Stimulated activated CD4-positive, alpha-beta T cell treated with anti-CD3 and anti-CD28 coated beads, TNF-alpha, amount 100 ng/mL, for 48 hours (primary cell): ENCODE measurements at places on chromosomes 3 and 15.

GRCh38 chr15:63243776-63244175 is 33.6 kb upstream of the APH1B start:
- DNase-seq: no peak

DNA sequence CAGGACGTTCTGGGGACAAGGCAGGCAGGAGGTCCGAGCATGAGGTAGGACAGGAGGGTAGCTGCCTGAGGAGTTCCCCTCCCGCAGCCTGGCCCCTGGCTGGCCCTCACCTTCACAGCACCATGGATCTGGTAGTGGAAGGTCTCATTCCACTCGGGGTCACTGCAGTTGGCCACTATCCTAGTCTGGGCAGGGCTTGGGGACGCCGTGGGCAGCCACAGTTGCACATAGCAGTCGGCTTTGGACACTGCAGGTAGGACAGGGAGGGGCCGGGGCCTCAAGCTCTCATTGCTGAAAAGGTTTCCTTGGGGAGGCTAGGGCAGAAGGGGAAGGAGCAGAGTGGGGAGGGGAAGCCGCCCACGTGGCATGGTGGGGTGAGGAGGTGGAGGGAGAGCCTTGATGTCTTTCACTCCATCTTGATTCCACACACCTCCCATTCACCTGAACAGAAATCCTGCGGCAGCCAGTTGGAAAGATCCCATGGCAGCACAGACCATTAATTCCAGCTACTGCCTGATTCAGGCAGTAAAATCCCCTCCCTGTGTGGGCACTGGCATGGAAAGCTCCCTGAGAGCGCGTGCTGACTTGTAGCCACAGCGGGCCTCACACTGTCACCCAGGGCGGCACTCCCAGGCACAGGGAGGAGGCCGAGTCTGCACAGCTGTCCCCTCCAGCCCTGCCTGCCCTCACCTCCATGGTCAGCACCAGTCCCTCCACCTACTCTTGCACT is 2.1 kb downstream of the PLA2G4F start:
- no peak for DNase-seq

DNA sequence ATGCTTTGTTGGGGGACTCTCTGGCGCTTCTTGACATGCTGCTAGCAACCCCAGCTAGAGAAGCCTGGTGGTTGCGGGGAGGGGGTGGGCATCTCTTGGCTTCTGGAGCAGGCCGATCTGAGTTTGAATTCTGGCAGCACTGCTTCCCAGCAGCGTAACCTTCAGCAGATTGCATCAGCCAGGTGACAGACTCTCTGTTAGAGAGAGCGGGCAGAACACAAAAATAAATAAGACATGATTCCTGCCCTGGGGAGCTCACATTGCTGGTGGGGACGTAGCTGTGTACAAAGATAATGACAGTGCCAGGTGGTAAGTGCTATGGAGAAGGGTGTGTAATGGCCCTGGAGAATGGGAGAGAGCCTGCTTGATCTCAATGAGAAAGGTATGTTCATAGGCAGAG is 87.4 kb downstream of the THSD4 start:
- no peak for DNase-seq

DNA sequence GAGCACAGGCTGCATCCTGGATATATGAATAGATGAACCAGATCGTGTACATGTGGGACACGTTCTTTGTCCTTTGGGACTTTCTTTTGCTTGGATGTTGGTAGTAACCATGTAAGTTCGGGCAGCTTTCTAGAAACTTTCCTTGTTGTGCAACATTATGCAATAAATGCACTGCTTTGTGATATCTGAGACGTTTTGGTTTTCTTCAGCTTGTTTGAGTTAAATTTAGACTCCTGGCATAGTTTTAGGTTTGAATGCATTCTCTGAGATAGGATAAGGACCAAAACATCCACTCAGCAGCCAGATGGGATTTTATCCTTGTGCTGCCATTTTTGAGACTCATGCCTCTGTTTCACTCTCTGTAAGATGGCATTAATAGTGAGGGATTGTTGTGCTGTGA is 158.9 kb downstream of the IGF1R start:
- DNase-seq: no peak

DNA sequence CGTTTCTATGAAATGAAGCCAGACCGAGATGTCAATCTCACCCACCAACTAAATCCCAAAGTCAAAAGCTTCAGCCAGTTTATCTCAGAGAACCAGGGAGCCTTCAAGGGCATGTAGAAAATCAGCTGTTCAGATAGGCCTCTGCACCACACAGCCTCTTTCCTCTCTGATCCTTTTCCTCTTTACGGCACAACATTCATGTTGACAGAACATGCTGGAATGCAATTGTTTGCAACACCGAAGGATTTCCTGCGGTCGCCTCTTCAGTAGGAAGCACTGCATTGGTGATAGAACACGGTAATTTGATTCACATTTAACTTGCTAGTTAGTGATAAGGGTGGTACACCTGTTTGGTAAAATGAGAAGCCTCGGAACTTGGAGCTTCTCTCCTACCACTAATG is 41.9 kb upstream of the TRA2B start:
- DNase-seq: no peak

DNA sequence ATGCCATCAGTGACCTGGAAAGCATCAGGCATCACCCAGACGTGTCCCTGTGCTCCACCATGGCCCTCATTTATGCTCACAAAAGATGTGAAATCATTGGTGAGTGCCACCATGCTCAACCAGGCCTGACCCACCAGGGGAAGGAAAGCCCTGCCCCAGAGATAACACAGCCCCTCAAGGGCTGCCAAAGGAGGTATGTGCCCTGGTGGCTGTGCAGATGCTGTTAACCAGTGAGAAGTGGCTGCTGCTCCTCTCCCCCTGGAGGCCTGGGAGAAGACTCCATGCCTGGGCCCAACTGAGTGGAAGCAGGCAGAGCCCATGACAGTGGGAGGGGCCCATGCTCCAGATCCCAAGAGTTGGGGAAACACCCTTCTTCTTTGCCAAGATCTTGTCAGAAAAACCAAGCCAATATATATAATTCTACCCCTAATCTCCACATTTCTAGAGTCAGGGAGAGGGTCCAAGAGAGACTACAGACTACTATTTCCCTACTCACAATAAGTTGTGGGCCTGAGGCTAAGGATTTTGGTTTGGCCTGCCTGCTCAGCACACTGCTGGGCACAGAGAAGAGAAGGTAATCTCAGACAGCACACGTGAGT is 2.7 kb downstream of the TTC21A start:
- DNase-seq: no peak

DNA sequence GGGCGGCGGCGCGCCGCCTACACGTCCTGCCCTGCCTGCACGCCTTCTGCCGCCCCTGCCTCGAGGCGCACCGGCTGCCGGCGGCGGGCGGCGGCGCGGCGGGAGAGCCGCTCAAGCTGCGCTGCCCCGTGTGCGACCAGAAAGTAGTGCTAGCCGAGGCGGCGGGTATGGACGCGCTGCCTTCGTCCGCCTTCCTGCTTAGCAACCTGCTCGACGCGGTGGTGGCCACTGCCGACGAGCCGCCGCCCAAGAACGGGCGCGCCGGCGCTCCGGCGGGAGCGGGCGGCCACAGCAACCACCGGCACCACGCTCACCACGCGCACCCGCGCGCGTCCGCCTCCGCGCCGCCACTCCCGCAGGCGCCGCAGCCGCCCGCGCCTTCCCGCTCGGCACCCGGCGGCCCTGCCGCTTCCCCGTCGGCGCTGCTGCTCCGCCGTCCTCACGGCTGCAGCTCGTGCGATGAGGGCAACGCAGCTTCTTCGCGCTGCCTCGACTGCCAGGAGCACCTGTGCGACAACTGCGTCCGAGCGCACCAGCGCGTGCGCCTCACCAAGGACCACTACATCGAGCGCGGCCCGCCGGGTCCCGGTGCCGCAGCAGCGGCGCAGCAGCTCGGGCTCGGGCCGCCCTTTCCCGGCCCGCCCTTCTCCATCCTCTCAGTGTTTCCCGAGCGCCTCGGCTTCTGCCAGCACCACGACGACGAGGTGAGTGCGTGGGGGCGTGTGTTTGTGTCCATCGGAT is 602 bp downstream of the TRIM71 start:
- no peak for DNase-seq

DNA sequence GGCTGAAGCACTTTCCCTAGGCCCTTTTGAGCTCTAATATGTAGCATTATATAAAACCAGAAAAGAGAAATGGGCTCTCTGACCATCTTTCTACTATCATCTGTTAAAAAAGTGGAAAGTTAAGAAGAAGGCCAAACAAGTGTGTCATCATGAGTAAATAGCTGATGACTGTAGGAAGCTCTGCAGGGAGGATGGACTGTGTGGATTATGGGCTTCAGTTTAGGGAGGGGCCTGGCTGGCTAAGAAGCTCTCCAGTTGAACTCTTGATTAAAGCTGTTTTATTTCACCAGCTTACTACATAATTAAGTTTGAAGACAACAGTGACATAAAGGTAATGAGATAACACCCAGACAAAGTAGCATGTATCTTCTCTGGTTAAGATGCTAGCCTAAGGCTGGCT is 30.6 kb downstream of the INTS14 start:
- DNase-seq: no peak

DNA sequence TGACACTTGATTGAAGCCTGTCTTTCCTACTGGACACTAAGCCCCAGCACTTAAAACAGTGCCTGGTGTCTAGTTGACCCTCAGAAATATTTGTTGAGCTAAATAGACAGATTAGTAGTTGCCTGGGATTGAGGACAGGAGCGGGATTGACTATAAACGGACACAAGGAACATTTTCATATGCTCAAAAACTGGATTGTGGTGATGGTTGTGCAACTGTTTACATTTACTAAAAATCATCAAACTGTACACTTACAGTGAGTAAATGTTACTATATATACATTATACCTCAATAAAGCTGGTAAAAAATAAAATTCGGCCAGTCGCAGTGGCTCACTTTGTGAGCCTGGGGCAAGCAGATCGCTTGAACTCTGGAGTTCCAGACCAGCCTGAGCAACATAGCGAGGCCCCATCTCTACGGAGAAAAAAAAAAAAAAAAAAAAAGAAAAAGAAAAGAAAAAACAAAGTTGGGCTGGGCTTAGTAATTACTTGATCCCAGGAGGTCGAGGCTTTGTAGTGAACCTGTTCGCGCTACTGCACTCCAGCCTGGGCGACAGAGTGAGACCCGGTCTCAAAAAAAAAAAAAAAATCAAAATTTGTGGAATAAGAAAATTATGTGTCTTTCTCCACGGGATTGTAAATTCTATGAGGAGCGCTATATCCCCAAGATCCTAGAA is 632 bp upstream of the IDH3A start:
- DNase-seq: no peak

DNA sequence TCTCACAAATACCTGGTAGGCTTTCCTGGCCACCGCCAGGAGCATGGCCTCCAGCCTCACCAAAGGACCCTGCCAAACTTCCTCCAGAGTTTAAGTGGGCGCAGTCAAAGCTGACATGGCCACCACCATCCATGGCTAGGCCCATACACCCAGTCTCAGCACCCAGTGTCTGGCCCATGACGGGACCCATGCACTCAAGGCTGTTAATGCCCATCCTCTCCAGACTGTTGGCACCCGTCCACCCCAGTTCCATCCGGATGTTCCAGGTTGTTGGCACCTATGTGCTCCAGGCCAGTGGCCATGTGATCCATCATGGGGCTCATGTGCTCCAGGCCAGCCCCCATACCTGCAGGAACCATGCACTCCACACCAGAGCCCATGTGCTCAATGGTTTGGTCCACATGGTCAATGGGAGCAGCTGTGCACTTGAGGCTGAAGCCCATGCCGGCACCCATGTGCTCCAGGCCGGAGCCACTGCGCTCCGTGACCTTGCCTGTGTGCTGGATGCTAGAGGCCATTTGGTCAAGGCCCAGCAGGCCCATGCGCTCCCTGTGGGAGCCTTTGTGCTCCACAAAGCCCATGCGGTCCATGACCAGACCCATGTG is 20.4 kb downstream of the CTDSPL2 start:
- DNase-seq: no peak

- DNase-seq: peak; percentile 76
These were observed 748 bp downstream of the CCNL1 start for GRCh38 chr3:157159037-157159761.

DNA sequence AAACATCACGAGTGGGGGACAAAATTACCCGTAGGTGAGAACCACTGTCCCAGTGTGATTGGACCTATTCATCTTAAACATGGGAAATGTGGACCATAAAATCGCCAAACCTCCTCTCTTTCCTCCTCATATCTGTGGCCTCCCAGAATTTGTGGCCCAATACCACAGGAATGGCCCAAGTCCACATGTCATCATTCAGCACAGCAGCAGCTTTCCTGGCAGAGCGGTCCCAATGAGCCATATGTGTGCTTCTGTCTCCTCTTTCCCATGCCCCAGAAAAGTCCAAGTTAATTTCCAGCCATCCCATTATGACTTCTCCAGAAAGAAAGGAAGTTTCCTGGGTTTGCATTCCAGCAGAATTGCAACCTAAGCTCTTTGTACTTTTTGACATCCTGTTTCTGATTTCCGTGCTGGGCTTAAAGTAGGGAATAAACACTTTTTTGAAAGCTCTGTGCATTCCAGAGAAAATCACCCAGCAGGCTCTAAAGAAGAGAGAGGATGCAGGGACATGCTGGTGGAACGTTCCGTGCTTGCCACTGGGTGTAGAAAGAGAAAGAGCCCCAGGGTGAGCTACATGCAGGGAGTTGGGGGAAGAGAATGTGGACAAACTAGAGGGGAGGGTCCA is 259.4 kb upstream of the PROK2 start:
- DNase-seq: no peak

- DNase-seq: no peak
These were observed 229.2 kb upstream of the CHRM5 start for GRCh38 chr15:33738941-33739664.

DNA sequence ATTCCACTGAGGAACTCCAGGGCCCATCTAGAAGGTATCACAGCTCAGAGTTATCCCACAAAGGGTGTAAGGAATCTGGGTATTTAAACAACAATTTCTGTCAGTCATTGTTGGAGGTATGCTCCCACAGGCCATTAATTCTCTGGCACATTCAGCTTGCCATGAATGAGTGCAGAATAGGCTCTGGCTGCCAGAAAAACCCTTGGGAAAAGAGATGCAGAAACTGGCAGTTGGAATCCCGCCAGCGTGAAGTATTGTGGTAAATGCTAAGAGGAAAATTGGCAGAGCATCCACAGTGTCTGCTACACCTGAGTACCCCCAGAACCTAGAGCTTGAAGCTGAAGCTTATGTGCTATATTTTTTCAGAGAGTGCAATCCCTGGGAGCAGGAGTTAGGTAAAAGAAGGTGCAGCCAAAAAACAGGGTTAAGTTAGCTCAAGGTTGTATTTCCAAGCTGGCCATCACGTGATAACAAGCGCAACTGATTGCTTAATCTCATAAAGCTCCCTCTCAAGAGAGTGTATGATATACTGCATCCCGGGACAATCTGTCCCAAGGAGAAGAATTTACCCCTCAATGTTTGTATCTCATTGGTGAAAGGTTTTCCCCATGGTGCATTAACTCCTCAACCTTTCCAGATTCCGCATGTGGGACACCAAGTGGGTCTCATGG is 94.2 kb upstream of the ACP3 start:
- no peak for DNase-seq

- DNase-seq: peak; percentile 69
These were observed 241.7 kb upstream of the ICE2 start for GRCh38 chr15:60720493-60721256.

DNA sequence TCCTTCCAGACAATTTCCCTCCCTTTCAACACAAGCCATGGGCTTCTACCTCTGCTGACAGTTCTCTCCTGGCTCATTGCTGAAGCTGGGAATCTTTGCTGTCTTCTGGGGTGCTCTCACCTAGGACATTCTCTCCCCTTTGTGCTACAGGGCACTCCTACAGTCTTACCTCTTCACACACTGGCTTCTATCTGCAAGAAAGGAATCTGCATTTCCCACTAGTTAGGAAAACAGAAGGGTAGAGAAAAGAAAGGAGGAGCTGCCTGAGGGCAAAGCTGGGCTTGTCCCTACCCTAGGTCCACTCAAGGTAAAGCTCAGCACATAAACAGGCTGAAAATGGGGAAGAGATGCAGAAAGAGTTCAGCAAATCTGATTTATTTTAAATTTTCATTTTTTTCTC is 5.6 kb upstream of the ARGFX start:
- no peak for DNase-seq
